ENCODE measurements at places on chromosomes 11 and 22.

- no peak for DNase-seq
These were observed 33.9 kb downstream of the MAML2 start for GRCh38 chr11:96309016-96309642.

GRCh38 chr22:42931421-42932196 is 74.5 kb upstream of the ARFGAP3 start:
- DNase-seq: no peak

DNA sequence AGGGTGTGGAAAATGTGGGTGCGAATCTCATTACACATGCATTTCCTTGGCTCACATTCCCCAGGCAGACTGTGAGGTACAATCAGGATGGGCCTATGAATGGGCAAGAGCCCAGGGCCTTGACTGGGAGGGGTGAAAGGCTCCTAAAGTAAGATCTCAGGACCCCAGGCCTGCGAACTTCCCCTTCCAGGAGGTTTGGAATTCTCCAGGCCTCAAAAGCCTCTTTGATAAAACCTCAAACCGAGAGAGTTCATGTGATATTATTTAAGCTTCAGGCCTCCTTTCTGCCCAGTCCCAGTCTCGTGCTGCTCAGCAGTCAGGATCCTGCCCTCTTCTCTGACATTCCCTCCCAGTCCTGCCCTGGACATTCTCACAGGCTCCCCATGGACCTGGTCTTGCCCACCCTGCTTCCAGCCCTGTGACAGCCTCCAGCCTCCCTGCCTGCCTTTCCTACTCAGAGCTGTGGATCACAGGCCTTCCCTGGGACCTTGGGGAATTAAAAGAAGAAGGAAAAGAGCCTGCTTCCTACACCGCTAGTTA is 37.3 kb upstream of the TEAD1 start:
- DNase-seq: no peak

GRCh38 chr11:3907590-3907989 is 52.1 kb downstream of the STIM1 start:
- no peak for DNase-seq

GRCh38 chr11:76269247-76269646 is 62.9 kb upstream of the WNT11 start:
- no peak for DNase-seq

GRCh38 chr22:32758866-32759385 is 42.6 kb upstream of the TIMP3 start:
- DNase-seq: no peak

DNA sequence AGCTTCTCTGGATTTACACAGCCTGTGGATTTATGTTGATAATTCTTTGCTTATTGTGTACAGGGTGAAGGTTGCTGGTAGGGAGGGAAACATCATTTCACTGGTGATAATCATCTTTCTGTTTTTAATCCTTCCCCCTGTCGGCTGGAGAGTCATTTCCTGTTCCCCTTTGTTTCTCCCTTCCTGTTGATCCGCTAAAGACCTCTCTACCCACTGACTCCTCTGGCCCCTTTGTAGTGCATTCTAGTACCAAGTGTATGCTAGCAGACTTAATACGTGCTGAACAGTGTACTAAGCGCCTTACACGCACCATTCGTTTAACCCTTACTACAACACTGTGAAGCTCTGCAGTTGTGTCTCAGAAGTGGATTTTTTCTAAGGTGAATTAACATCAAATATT is 19.0 kb upstream of the OR9Q1 start:
- DNase-seq: no peak

Data from G401 (cell line).